ENCODE measurements at places on chromosomes 5 and 9.
A peak's percentile ranks its signal among the peaks of the same experiment; 100 is the strongest.

DNA sequence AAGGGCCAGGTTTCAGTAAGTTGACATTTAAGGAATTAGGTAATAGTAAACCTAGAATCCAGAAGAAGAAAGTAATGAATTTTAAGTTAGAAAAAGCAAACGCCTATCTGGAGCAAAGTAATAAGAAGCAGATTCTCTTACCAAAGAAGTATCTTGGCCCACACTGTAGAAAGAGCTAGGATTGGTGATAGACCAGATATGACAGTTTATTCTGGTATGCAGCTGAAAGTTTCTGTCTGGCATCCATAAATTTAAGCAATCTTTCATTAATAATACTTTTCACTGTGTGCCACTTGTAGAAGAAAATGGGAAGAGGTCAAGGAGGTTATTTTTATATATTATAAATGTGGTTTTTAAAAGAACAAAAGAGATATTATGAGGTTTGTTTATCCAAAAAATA lies 3.0 kb downstream of the RECK start:
- no peak for DNase-seq

DNA sequence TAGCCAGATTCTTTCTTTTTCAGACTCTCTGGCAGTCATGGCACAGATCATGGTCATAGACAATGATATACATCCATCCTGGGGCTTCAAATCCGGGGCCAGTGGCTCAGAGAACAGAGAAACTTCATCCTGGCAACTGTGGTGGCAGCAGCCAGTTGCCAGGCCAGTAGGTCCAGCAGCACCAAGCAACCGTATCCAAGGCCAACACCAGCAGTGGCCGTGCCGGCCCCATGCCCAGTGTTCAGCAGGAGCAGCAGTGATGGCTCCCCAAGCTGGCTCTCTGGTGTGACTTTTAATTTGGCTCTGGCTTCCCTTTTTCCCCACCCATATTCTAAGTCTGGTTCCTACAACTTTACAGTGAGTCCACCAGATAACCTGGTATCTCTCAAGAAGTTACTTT lies 300.5 kb downstream of the DEPDC1B start:
- DNase-seq, result no peak

DNA sequence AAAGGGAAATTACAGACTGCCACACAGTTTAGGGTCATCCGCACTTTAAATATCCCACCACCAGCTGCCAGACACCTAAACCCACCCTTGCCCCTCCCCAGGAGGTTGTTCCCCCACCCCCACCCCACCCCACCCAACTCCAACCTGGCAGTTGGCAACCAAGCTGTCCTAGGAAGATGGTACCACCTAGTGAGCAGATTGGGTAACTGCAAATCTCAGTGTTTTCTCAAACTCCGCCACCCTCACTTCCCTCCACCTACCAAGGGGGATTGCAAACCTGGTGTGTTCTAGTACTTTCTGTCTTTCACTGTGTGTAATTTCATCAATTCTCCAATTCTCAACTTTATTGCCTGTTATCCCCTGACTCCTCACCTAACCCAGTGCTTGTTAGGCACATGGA lies 323.8 kb upstream of the IRX2 start:
- DNase-seq, result no peak

DNA sequence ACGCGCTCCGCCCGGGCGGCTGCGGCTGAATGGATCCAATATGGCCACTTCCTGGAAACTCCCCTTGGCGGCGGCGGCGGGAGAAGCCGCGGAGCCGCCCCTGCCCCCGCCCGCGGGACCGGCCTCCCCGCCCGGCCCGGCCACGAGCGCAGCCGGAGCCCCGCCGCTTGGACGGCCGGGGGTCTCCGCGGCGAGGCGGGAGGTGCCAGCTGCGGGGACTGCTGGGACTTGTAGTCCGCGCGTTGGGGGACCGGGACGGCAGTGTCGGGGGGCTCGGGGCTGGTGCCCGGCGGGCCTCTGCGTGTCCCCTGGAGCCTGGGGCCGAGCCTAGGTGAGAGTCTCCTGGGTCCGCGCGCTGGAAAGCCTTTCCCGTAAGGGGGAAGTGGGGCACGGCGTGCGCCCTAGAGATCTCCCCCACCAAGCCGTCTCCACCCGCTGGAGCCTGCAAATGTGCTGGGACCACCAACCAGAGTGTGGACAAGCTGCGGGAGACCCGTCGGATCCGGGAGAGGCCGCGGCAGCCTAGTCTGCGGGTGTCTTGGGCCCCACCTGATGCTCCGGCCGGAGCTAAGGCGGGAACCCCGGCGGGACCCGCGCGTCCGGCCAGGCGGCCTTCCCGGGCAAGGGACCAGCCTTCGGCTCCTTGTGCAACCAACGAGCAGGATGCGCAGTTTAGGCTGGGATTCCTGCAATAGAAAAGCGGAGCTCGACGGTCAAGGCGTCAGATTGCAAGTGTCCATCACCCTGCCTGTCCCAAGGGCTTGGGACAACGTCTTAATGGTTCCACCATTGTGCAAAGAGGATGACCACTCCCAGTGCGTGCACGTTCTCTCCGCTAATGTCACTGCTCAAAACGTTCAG lies at the start of gene SEPTIN8:
TSS of gene SEPTIN8 (minus strand) at position 31 of the 861 bp plus-strand sequence. CDS start 102 bp downstream, outside the sequence.
- peak; percentile 60 for DNase-seq

GRCh38 chr9:76013809-76014208 lies 123.3 kb downstream of the PCSK5 start:
- no peak for DNase-seq

- no peak for DNase-seq
Observed at GRCh38 chr5:31638345-31638744, 586 bp upstream of the PDZD2 start.

DNA sequence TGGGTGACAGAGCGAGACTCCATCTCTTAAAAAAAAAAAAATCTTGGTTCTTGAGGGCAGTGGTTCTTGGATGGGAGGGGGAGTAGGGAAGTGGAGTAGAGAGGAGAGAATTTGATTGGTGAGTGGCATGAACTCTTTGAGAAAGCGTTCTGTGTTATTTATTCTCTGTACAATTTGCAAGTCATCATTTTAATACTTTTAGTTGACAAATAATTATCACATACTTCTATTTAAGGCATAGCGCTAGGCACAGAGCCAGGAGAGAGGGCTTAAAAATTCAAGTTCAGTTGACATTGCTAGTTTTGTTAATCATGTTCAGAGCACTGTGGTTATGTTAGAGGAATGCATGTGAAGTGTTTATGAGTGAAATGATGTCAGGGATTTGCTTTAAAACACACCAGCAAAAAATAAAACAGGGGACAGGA lies 24.6 kb downstream of the HSDL2 start:
- DNase-seq, result no peak

- no peak for DNase-seq
Observed at GRCh38 chr5:154403776-154404387, 41.9 kb upstream of the SAP30L start.

DNA sequence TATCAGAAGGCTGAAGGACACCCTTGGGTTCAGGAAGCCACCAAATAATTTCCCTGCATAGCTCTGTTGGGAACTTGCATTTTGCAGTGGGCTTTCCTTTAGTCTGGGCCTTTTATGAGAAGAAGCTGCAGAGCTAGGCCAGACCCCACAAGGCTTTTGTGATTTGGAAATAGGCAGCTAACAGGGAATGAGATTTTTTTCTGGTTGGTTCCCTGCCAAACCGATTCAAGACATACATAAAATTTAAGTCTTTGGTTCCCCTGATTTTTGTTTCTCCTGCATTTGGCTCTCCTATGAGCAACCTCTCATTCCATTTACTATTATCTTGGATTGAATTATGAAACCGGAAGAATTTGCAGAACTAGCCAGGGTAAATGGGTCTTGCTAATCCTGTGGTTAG lies 81.5 kb upstream of the PTCH1 start:
- DNase-seq, result no peak

- DNase-seq, result no peak
Observed at GRCh38 chr5:128015978-128016377, 67.6 kb upstream of the SLC12A2 start.

DNA sequence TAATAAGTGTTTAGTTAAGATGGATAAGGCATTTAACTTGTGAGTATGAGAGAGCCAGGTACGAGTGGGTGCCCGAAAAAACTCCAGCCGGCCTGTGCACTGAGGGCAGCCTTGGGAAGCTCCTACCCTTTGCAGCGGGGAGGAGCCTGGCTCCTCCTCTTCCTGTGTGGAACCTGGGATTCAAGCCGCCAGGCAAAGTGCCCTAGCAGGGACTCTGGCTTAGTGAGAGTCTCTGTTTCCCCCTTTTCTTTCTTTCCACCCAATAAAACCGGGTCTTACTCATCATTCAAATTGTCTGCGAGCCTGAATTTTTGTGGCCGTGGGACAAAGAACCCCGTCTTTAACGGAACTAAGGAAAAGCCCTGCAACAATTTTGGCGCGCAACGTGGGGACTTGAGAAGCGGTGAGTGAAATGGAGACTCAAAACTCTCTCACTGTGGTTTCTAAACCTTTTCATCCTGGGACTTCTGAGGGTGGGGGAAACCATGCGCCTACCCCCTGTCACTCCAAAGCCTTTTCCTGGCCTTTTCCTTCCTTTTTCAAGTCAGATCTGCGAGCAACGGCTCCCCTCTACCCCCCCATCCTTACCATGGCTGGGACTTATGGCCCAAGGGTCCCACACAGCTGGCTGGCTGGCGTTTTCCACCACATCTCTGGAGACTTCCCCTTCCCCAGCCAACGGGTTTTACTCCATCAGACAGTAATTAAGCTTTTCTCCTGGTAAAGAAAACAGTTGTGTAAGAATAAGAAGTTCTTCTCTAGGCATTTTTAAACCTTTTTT lies 535.7 kb upstream of the ACO1 start:
- no peak for DNase-seq

DNA sequence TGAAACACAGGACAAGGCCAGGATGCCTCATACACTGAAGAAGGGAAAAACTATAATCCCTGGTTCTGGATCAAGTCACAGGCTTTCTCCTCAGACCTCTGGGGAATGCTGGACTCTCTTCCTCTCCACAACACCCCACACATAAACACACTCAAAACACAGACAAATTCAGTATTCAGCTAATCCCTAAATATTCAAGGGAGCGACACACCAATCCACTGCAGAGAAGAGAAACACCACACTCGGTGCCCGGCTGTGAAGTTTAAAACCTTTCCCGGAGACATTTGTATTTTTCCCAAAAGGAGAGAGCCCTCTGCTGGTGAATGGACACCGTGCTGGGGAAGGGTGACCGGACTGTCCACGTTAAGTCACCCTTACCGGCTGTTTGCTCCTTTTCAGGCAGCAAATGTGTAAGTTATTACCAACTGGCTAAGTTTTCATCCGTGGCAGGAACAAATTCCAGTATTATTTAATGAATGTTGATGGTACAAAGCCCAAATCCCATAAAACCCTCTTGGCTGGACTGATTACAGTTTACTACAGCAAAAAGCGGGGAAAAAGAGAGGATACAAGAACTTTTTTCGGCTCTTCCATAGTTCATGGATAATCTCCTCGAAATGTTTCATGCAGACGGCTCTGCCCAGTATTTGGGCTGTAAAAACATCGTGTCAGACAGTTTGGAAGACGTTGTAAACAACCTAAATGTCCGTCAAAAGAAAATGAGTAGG lies 130.9 kb upstream of the SLC30A5 start:
- DNase-seq, result peak; percentile 66

DNA sequence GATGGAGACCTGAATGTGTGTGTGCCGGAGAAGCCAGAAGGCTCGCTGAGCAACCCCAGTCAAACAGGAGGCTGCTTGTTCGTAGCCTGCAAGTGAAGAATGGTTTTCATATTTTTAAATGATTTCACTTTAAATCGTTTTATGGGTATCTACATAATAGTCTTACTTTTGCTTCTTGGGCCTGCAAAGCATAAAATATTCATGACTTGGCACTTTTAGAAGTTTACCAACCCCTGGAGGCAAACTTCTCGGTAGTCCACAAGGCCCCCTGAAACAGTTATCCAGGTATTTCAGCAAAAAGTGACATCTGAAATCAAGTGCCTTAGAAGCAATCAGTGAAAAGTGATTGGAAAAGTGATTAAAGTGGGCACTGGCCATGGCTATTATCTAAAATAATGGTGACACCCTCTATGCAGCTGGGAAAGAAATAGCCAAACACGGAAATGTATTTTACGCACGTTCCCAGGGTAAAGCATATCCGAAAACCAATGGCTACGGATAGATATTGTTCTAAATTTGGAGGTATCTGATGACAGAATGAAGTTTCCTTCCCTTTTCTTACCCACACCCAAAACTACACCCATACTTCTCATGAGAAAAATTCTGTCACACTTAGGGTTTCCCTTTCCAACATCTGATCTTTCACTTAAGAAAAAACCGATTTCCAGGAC lies 39.0 kb downstream of the RAPGEF1 start:
- no peak for DNase-seq

GRCh38 chr9:93391898-93392297 lies 59.6 kb upstream of the FAM120A start:
- no peak for DNase-seq

GRCh38 chr5:37005946-37006540 lies 129.5 kb downstream of the NIPBL start:
- peak; percentile 33 for DNase-seq

- no peak for DNase-seq
Observed at GRCh38 chr5:32147959-32148358, 26.2 kb downstream of the GOLPH3 start.

DNA sequence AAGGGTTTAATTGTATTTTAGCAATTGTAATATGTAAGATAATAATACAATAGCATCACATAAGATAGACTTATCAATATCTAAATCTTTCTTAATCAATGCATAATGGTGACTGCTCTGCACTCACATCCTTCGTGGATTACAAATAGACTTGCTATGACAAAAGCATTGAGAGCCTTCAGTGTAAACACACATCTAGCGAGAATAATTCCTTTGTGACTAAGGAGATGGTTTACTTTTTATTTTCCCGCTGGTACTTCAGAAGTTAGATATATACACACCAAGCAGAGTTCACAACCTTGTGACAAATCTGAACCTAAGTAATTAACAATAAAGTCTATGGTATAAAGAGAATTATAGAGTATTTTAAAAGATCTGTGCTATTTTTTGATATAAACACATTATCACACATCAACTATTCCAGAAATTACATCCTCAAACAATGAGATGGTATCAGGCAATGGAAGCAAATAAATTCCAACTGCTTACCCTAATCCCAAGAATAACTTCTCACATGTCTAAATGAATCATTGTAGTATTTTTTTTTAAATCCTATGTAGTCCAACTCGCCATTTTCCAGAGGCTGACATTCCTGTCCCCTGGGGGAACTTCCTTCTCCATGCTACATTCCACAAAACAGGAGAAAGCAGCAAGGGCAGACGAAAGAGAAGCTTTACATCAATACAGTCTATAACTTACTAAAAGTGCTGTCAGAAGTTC lies 51.2 kb downstream of the MAPKAP1 start:
- peak; percentile 48 for DNase-seq

- no peak for DNase-seq
Observed at GRCh38 chr9:131651160-131651559, 88.7 kb downstream of the RAPGEF1 start.

- DNase-seq, result no peak
Observed at GRCh38 chr5:107325866-107326265, 344.9 kb downstream of the EFNA5 start.
